ENCODE measurements at places on chromosomes 7 and 10. TPM values are rescaled to one million over a fixed set of nuclear protein-coding genes. Genes with fewer than 3 reads are reported as not detected.

DNA sequence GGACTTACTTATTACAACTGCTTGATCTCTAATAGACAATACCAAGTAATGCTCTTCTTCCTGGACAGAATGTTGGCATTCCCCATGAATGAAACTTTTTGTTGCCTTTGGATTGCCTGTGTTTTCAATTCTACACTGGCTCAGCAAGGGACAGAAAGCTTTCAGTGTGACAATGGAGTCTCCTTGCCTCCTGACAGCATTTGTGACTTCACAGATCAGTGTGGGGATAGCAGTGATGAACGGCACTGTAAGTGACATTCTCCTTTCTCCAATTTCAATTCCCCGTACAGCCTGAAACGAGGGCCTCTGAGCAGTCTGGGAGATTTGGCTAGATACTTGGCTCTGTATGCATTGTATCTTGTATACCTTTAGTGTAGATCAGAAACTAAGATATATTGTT lies 290 bp downstream of the MALRD1 start:
- no peak for DNase-seq

DNA sequence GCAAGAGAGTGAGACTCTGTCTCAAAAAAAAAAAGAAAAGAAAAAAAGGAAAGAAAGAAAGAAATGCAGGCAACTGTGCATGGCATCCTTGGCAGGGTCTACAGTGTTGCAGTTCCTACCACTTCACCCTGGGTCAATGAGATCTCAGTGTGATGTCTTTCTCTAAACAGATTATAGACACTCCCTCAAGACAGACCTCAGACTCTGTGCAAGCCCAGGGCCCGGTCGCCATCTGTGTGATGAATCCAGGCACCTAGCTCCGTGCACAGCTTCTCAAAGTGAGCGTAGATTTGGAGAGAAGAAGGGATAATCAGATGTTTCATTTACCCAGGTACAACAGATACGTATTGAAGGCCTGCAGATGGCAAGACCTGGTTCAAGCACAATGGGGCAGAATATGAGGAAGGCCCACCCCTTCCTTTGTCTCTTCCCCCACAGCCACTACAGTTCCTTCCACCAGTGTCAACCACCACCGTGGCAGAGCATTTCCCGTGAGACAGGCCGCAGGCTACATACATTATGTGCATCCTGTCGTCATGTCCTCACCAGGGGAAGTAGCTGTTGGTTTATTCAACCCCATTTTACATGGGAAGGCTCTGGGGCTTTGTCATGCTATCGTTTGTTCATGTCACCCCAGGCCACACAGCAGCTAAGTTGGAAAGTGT lies 471.7 kb upstream of the GALNT17 start:
- DNase-seq = peak; percentile 29

Gene ERVW-1
- not detected for total RNA-seq

DNA sequence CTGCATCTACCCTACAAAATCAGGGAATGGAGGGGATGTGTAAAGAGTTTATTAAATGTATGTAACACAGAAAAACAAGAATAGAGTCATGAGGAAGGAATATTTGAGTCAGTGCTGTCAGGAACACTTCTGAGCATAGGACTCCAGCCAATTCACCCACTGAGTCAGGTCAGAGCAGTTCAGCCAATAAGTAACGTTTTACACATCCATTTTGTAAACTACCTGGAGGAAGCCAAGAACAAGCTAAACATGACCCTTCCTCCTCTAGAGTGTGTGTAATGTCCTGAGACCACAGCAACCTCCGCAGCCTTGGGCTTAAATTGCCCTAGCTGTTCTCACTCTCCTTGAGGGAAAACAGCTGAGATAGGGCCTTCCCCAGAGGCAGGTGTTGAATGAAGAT lies 691.5 kb upstream of the LRRN3 start:
- no peak for DNase-seq

GRCh38 chr7:80128918-80129317 lies 5.7 kb upstream of the GNAI1 start:
- no peak for DNase-seq

DNA sequence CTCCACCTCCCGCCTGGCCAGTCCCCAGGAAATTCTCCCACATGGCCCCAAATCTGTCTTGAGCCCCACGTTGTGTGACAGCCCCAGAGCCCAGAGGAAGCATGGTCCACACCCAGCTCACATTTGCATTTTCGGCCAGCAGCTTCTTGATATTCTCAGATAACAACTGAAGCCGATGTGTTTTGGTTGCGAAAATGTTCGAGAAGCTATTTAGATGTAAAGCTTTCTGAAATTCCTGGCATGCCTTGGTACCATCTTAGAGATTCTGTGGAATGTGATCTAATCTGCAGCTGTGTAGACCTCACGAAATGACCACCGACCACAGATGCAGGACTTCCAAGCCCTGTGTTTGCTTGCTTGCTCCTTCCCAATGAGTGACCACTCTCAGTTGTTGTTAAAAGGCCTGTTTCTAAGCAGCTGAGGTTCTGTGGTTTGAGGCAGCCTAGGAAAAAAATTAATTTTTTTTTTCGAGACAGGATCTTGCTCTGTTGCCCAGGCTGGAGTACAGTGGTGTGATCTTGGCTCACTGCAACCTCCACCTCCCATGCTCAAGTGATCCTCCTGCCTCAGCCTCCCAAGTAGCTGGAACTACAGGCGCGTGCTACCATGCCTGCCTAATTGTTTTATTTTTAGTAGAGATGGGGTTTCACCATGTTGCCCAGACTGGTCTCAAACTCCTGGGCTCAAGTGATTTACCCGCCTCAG lies 8.8 kb downstream of the SLC4A2 start:
- DNase-seq = no peak

DNA sequence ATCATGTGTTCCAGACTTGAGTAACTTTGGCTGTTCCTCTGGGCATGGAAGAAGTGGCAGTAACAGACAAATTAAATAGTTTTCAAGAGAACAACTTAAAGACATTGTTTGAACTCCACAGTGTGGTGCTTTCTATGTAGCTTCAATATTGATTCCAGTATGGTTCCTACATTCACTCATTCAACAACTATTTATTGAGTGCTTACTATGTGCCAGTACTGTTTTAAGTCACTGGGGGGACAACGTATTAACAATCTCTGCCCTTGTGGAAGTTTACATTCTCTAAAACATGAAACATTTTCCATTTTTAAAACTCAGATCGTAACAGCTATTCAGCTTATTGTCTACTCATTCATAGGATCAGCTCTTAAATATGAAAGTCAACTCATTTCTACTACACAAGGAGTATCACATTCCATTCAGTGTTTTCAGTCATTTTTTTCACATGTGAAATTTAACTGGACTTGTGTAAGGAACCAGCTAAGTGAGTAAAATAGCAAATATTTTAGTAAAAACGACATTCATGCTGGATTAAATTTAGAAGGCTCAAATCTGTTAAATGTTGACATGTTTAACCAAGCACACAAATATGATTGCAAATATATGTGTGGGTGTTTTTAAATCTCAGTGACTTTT lies 13.6 kb upstream of the CUBN start:
- DNase-seq = no peak

- no peak for DNase-seq
These were observed 244.0 kb upstream of the CXCL12 start for GRCh38 chr10:44628921-44629320.

Gene OR9A2
- total RNA-seq = not detected

Gene THSD7A
- 1.9 TPM for total RNA-seq

Data from transverse colon (tissue), 4 donors.